ENCODE measurements at places on chromosomes 13 and 19. TPM values are rescaled to one million over a fixed set of nuclear protein-coding genes. Genes with fewer than 3 reads are reported as not detected.
A peak's percentile ranks its signal among the peaks of the same experiment; 100 is the strongest.

DNA sequence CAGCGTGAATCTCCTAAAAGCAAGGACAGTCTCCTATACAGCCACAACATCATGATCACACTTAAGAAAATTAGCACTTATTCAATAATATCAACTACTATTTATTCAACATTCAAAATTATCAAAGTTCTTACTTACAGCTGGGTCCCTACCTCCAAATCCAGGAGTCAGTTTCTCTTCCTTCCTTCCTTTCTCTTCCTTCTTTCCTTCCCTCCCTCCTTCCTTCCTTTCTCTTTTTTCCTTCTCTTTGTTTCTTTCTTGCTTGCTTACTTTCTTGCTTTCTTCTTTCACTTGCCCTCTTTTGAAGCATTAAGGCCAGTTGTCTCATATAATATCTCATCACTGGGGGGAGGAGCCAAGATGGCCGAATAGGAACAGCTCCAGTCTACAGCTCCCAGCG lies 107.6 kb downstream of the DCT start:
- DNase-seq = no peak

DNA sequence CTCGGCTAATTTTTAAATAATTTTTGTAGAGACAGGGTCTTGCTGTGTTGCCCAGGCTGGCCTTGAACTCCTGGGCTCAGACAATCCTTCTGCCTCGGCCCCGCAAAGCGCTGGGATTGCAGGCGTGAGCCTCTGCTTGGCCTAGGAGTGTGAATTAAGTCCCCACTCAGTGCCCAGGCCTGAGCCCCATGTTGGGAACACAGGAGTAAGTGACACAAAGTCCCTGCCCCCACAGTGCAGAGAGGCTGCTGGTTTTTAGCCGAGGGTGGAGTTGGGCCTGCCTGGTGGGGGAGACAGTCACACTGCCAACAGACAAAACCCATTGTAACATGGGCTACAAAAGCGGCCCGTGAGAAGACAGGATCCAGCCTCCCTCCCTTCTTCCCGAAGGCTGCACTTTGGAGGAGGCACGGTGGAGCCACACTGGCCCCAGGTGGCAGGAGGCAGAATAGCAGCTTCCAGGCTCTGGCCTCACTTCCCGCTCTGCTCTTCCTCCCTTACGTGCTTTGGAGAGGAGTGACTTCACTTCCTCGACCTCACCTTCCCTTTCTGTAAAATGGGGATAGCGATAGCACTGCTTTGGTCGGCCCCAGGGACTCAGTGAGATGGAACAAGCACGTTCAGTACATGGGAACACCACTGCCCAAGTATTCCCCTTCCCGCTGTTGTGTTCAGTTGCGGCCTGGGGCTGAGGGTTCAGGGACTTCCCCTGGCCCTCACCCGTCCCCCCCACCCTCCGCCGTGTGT lies 15.2 kb upstream of the EHD2 start:
- peak; percentile 86 for DNase-seq

GRCh38 chr19:768424-768823 lies 17.5 kb downstream of the MISP start:
- DNase-seq = no peak

DNA sequence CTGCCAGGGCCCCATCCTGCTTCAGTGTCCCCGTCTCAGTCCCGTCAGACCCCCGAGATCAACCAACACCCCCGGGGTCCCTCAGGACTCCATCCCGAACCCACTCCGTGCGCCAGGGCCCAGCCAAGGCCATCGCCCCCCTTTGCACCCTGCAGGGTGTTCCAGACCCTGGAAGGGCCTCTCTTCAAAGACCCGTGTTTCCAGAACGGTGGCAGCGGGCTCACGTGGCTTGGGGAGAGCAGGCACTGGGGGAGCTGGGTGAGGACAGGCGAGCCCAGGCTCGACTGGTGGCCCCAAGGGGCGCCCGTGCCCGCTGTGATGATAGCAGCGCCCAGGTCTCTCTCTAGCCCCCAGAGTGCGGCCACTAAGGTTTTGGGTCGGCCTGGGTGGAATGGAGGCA lies 1.4 kb downstream of the KASH5 start:
- no peak for DNase-seq

DNA sequence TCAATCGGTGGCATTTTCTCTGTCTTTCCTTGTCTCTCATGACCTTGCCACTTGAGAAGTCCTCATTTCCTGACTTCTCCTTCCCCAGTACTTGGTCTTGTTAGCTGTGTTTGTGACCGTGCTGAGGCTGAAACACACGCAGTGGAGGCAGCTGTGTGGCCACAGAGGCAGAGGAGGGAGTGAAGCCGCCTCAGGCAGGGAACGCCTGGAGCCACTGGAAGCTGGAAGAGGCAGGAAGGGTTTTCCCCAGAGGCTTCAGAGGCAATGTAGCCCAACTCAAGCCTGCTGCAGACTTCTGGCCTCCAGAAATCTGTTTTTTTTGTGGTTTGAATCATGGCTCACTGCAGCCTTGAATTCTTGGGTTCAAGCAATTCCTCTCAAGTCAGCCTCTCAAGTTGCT lies 29.2 kb upstream of the ARGLU1 start:
- peak; percentile 36 for DNase-seq

DNA sequence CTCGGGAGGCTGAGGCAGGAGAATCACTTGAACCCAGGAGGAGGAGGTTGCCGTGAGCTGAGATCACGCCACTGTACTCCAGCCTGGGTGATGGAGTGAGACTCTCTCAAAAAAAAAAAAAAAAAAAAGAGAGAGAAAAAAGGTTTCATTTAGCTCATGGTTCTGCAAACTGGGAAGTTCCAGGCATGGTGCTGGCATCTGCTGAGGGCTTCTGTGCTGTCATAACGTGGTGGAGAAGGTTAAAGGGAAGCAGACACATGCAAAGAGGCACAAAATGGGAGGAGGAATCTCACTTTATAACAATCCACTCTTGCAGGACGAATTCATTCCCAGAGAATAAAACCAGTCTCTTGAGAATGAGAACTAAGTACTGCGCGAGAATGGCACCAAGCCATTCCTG lies 34.9 kb upstream of the SIAH3 start:
- DNase-seq = no peak

DNA sequence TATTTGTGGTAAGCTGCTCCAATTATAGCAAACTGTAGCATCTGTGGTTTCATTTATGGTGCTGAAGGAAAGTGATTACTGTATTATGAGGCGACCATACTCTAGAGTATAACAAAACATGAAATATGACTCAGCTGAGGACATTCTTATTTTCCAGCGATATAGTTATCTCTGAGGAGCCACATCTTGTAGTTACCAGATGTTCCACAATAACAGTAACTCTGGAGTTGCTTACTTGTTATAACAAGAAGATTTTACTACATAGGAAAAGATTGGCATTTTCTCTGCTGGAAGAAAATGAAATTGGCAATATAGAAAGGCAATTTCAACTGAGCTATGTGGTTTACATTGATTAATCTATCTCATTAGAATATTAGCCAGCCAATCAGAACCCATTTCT lies 1634.2 kb downstream of the PCDH9 start:
- DNase-seq = no peak

DNA sequence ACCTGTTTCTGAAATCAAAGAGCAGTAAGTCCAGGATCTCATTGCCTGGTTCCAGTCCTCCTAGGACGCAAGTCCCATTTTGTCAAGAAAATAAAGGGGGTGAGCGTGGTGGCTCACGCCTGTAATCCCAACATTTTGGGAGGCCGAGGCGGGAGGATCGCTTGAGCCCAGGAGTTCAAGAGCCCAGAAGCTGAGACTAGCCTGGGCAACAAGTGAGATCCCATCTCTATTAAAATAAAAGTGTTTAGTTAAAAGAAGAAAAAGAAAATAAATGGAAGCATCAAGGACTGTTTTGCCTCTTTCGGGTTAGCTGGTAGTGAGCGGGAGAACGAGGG lies 344 bp upstream of the HAUS5 start:
- no peak for DNase-seq

DNA sequence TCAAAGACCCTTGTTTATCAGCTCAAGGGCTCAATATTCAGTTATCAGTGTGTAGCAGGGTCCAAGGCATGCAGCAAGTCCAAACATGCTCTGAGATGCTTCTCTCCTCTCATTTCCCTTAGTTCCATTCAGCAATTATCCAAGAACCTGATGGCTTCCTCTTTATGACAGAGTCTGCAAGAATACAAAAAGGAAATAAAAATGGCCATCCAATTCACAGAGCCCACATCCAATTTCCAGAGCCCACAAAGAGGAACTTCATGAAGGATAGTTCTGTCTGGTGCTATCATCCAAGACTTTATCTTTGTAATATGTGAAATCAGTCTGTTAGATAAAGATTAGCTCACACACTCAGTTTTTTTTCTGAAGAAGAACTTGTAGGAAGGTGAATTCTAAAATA lies 217.2 kb downstream of the LACC1 start:
- no peak for DNase-seq

- no peak for DNase-seq
Measured at GRCh38 chr13:33194820-33195692, 90.5 kb downstream of the STARD13 start.

DNA sequence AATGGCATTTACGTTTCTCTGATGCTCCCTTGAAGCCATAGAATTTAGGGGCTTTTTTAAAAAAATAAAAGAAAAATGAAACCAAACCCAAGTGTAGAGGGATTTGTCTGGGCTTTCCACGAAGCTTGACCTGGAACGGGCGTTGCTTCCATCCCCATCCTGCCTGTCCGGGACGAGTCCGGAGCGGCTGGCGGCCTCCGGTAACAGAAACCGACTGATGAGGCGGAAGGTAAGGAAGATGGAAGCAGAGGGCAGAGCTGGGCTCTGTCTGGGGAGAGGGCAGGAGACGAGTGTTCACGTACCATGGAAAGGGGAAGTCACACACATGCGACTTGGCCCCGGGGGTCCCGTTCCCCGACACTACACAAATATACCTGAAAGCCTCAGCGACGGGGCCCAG lies 34.3 kb downstream of the BTBD2 start:
- DNase-seq = no peak

- no peak for DNase-seq
Measured at GRCh38 chr19:28020619-28021258, 1192.2 kb downstream of the UQCRFS1 start.

GRCh38 chr19:6042776-6043726 lies 65.1 kb upstream of the RANBP3 start:
- DNase-seq = no peak

DNA sequence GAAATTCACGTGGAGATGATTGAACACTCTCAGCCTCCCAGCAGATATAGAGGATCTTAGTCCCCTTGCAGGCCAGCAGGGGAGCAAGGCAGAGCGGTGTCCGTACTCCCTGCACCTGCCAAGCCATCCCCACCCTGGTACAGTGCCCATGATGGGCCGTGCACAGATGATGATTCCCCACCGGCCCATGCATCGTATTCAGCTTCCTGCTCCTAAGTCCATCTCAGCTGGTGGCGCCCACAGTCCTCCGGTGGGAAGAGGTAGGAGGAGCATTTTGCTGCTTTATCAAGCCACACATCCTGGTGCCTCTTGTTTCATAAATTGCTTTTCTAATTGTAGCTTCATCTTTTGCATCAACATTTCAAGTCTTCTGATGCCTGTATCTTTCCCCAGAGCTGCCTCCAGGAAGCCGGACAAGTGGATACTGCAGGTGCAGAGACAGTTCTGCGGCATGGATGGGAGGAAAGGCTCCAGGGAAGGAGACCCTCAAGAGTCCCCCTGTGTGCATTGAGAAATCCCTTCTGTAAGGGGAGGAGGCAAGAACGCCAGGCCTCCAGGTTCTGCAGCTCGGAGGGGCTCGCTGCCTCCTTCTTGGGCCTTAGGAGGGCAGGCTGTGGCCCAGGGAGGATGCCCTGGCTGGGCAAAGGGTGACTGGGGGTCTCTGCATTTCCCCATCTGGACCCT lies 55.3 kb downstream of the F2RL3 start:
- DNase-seq = no peak

DNA sequence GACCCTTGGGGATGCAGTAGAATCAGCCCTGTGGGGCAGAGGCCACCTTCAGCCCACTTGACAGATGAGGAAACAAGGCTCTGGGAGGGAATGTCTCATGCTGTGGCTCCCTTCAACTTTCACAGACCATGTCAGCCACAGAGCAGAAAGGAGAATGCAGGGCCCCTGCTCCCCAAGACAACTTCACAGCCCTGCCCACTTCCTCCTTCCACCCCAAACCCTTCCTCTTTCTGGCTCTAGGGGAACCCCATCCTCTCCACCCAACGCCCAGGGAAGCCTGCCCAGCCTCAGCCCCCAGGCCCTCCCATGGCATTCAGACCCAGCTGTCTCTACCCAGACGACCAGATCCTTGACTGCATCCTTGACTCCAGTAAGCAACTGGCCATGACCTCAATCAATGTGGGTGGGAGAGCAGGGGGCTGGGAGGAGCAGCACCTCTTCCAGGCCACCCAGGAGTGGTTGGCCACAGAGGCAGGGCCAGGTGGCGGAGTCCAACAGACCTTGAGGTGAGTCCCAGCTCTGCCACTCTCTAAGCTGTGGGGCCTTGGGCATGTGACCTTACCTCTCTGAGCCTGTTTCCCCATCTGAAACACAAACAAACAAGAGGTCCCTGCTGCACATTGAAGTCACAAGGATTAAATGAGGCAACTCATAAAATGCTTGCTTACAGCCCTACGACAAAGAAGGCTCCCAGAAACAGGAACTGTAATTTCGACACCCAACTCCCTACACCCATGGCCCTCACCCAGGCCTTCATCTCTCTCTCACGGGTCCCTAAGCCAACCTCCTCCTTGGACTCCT lies 15.8 kb downstream of the DEDD2 start:
- DNase-seq = no peak

- no peak for DNase-seq
Measured at GRCh38 chr19:14416817-14417231, 2.3 kb downstream of the DDX39A start.

- DNase-seq = peak; percentile 37
Measured at GRCh38 chr13:76884186-76884906, 1.9 kb downstream of the KCTD12 start.

Gene CCNA1
- 4.3 TPM for total RNA-seq

Gene TMEM38A
- 7.1 TPM for total RNA-seq

Gene APOC1
- 8.3 TPM for total RNA-seq

Gene ZNF723
- not detected for total RNA-seq

Gene ZNF71
- total RNA-seq = 48.2 TPM

Gene STK11
- total RNA-seq = 48.2 TPM

Gene ACP7
- not detected for total RNA-seq
